Mucosa of gallbladder (tissue), 1 donor: ENCODE measurements at places on chromosomes 3 and 15. TPM values are rescaled to one million over a fixed set of nuclear protein-coding genes. Genes with fewer than 3 reads are reported as not detected.

DNA sequence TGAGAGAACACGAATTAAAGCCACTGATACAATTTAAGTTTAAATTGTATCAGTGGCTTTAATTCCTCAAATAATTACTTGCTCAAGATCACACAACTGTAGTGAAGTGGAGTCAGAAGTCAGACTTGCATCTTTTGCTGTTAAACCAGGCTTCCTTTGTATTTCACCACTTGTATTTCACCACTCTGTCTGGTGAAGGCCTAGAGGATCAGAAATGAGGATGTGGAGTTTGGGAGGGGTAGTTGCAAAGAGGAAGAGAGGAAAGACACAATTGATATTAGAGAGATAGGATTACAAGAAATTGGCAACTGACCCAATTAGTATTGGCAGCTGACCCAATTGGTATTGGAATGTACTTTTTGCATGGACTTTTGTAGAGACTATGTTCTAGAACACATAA lies 288.1 kb upstream of the GPR149 start:
- DNase-seq = no peak

DNA sequence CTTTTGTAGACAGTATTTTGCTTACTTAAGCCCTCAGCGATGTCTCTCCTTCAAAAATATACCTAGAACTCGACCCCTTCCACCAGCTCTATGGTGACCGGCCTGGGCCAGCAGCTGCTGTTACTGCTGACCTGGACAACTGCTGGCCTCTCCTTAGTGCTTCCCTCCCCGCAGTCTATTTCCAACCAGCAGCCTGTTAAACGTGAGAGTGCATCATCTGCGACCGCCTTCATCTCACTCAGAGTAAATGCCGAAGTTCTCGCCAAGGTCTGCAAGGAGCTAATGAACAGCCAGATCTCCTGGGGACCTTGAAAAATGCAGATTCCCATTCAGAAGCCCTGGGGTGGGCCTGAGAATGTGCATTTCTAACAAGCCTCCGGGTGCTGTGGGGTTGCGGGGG lies 86.7 kb downstream of the RPLP1 start:
- no peak for DNase-seq

GRCh38 chr15:90213122-90213817 lies 12.1 kb downstream of the SEMA4B start:
- DNase-seq = peak; percentile 70

GRCh38 chr3:26827169-26827568 lies 204.6 kb downstream of the LRRC3B start:
- DNase-seq = no peak

GRCh38 chr3:127484601-127485388 lies 105.7 kb downstream of the TPRA1 start:
- no peak for DNase-seq

DNA sequence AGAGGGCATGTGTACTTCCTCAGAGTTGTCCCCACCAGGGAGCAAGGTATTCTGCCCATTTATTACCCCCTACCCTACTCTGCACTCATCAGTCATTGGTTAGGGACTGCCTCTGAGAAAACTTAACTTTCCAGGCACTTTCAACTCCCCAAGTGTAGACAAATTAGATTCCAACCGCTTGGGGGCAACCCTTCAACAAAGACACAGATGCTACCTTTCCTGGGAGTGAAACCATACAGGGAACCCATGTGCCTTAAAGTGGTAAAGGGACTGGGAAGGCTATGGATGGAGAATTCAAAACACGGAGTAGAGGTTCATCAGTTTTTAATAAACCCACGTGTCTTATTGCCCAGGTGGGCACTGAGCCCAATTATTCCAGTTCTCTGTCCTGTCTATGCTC lies 19.4 kb upstream of the UBE2E2 start:
- peak; percentile 56 for DNase-seq

DNA sequence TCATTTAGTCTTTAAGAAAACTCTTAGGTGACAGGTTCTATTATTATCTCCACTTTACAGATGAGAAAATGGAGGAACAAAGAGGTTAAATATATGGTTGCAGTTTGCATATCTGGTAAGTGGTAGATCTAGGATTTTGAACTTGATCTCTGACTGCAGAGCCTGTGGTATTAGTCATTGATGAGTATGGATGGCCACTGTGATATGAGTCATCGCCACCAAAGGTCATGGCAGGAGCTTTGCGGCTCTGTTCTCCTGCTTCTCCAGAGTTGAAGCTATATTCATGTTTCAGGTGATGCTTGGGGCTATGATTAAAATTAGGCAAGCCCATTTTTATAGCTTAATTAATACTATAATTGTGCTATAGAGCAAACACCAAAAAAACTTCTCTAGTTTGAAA lies 306.2 kb upstream of the DPPA4 start:
- DNase-seq = peak; percentile 20

- DNase-seq = no peak
Observed at GRCh38 chr3:17505856-17506255, 236.6 kb downstream of the TBC1D5 start.

- DNase-seq = no peak
Observed at GRCh38 chr15:80492874-80493273, 88.7 kb downstream of the ARNT2 start.

DNA sequence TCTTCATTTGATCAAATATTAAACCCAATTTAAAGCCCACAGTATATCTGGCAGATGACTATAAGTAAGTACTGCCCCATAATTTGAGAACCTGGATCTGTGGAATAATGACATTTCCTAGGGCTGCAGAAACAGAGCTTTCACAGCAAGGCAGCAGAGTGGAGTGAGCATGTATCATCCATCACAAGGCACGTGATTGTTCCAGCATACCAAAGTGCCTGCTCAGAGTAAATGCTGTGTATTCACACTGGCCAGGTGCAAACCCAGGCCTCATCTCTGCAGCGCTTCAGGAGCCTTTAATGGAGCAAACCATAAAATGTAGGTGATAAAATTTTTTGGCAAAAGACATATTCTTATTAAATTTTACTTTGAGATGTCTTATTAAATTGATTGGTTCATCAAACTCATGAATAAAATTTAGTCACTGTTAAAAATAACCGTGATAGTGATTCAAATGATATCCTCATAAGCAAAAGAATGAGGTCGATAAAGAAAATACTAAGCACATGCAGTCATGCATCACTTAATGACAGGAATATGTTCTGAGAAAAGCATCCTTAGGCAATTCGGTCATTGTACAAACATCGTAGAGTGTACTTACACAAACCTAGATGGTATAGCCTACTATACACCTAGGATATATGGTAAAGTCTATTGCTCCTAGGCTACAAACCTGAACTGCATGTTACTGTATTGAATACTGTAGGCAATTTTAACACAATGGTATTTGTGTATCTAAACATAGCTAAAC lies 99.3 kb upstream of the SLC24A5 start:
- no peak for DNase-seq

Gene GPX1
- total RNA-seq = 296 TPM

Gene RLBP1
- not detected for total RNA-seq

Gene SCG5
- total RNA-seq = 2.6 TPM
